ENCODE measurements at places on chromosomes 2 and 18. TPM values are rescaled to one million over a fixed set of nuclear protein-coding genes. Genes with fewer than 3 reads are reported as not detected.

CHRNG gene
- polyA plus RNA-seq = 1.1 TPM

DNA sequence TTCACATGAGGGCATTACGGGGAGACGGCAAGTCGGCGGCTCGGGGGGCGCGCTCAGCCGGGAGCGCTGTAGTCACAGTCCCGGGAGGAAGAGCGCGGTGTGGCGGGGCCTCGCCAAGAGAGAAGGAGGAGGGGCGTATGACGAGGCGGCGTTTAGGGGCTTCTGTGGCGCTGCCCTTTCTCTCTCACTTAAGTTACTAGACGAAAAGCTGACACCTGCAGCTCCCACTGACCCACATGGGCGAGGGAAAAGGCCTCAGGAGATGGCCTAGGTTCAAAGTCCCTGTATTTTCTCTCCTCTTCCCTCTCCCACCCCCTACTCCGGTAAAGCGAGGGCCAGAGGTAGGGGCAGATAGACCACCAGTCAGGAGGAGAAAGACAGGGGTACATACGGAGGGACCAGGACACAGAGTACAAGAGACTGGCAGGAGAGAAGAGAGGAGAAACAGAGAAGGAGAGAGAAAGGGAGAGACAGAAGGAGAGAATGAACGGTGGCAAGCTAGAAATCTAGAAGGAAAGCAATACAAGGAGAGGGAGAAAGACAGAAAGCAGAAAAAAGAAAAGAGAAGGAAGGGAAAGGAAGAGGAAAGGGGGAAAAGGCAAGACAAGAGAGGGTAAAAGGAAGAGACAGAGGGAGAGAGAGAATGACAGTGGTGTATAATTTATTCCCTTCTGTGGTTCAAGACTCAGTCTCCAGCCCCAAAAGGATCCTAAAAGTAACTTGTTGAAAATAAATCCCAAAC lies 3.8 kb downstream of the SIX2 start:
- no peak for DNase-seq

DNA sequence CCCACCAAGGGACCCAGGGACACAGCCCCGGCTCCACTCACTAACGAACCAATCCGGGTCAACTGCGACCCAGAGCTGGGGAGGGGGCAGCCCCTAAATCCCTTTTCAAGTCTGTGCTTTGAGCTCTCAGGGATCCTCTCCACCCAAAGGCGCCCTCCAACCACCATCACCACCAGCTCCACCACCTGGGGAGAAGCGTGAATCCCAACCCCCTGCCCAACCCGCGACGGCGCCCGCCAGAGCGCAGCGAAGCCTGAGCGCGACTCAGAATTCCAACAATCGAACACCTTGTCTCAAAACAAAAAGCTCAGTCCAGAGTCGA lies 497 bp downstream of the DSC3 start:
- no peak for DNase-seq

- DNase-seq = no peak
Measured at GRCh38 chr2:28835781-28836180, 25.1 kb downstream of the SPDYA start.

- DNase-seq = no peak
Measured at GRCh38 chr2:8550481-8550880, 131.4 kb upstream of the ID2 start.

All from right renal cortex interstitium (tissue), 3 donors.